Renal cortical epithelial cell (primary cell): ENCODE measurements at places on chromosomes 1 and 21. TPM values are rescaled to one million over a fixed set of nuclear protein-coding genes. Genes with fewer than 3 reads are reported as not detected.

Gene TMED5
- 103 and 134 TPM in 2 replicates for total RNA-seq

Gene ETV3L
- not detected in 2 replicates for total RNA-seq

Gene LEFTY1
- total RNA-seq: 0.15 TPM in 1 of 2 replicates, not detected in the other

Gene KRTAP22-1
- total RNA-seq: not detected in 2 replicates

Gene NTRK1
- total RNA-seq: not detected in 2 replicates

Gene BMP8B
- 1.3 and 2.3 TPM in 2 replicates for total RNA-seq

Gene KRTAP13-2
- not detected in 2 replicates for total RNA-seq

Gene MYCL
- 0.70 and 1.4 TPM in 2 replicates for total RNA-seq

Gene HAO2
- not detected in 2 replicates for total RNA-seq

Gene CACHD1
- 3.3 and 5.9 TPM in 2 replicates for total RNA-seq

Gene EPHA10
- 0.05 and 1.0 TPM in 2 replicates for total RNA-seq

Gene GPR25
- 0.10 TPM in 1 of 2 replicates, not detected in the other for total RNA-seq

Gene OR14K1
- not detected in 2 replicates for total RNA-seq

Gene NR1I3
- total RNA-seq: not detected in 2 replicates

Gene OR2C3
- under 0.01 TPM in 1 of 2 replicates, not detected in the other for total RNA-seq

Gene IL19
- not detected in 2 replicates for total RNA-seq

Gene SARS1
- total RNA-seq: 223 and 265 TPM in 2 replicates

Gene CFAP57
- total RNA-seq: 3.9 TPM in 1 of 2 replicates, not detected in the other

Gene FUCA1
- total RNA-seq: 153 and 245 TPM in 2 replicates

Gene SLC30A2
- total RNA-seq: 1.1 and 1.4 TPM in 2 replicates

Gene ANP32E
- total RNA-seq: 23.6 and 28.3 TPM in 2 replicates

Gene OR14C36
- total RNA-seq: not detected in 2 replicates

Gene LRRC71
- not detected in 2 replicates for total RNA-seq

Gene DIO1
- not detected in 2 replicates for total RNA-seq
